ENCODE measurements at places on chromosomes 1 and 21.
A peak's percentile ranks its signal among the peaks of the same experiment; 100 is the strongest.

DNA sequence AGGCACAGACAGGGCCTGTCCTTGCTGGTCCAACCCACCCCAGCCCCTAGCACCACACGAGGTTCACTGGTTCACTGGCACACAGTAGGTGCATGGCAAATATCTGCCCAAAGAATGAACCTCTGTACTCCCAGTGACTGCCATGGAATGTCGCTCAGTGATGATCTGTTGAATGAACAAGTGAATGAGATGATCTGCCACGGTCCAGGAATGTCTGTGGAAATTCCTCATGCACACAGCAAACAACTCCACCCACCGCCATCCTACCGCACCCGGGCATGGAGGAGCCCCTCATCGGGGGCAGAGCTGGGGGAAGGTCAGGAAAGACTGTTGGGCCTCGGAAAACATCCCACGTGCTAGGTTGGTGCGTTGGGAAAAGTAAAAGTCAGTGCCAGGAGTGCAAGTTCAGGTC lies 1.7 kb downstream of the HSPG2 start:
- no peak for DNase-seq

DNA sequence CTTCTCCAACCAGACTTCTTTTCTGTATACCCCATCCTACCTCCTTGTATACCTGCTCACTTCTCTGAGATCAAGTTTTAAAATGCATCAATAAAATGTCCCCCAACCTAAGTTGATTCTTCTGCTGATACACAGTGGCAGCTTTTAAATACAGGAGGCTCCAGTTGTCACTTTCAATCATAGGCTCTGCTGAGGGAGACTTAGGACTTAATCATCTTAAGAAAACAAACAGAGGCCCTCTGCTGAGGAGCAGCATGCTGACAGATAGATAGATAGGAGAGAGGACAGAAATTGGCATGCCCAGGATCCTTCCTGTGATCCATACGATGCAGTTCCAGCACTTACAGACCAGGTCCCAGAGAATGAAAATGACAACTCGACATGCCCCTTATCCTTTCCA lies 311.0 kb upstream of the PROX1 start:
- DNase-seq, result no peak

- peak; percentile 64 for DNase-seq
These were observed 1.6 kb downstream of the DRAXIN start for GRCh38 chr1:11693024-11693590.

- DNase-seq, result no peak
These were observed 38.9 kb downstream of the ZC3H11B start for GRCh38 chr1:219573960-219574359.

DNA sequence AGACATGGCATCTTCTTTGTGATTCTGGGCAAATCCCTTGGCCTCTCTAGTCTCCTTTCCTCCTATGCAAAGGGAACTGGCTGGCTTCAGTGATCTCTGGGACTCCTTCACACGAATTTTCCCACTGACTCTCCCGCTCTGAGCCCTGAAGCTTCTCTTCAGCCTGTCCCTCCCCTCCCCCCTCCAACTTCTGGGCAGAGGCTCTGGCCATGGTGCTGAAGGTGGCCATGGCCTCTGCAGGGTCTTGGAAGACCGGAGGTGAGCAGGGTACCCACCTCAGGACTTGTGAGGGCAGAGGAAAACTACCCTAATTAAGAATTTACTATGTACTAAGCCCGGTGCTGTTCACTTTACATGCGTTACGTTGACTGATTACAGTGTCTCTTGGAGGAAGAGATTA lies 29.4 kb upstream of the POU3F1 start:
- DNase-seq, result no peak

DNA sequence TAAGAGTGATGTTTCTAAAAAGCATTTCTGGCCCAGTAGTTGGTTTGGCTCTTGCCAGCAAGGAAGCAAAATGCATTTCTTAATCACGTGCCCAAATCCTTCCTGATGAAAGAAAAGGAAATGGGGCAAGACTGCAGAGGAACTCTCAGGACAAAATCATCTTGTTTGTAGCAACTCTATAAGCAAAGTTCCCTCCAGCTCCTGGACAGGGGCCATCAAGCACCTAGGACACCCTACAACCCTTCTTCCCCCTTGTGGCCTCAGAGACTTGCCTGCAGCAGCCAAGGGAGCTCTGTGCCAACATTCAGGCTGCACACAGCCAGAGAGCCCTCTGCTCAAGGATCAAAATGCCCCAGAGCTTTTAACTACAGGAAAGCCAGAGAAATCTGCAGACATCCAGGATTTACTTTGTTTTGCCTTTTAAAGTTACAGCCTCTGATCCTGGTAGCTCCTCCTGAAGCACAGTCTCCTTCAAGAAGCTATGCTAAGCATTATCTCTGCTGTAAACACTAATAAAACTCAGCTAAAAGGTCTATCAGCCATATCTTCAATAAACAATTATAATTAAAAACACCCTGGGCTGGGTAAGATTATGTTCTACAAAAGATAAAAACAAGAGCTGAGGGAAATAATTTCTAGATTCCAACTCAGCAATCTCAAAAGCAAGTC lies 105.0 kb downstream of the KIAA0319L start:
- no peak for DNase-seq

DNA sequence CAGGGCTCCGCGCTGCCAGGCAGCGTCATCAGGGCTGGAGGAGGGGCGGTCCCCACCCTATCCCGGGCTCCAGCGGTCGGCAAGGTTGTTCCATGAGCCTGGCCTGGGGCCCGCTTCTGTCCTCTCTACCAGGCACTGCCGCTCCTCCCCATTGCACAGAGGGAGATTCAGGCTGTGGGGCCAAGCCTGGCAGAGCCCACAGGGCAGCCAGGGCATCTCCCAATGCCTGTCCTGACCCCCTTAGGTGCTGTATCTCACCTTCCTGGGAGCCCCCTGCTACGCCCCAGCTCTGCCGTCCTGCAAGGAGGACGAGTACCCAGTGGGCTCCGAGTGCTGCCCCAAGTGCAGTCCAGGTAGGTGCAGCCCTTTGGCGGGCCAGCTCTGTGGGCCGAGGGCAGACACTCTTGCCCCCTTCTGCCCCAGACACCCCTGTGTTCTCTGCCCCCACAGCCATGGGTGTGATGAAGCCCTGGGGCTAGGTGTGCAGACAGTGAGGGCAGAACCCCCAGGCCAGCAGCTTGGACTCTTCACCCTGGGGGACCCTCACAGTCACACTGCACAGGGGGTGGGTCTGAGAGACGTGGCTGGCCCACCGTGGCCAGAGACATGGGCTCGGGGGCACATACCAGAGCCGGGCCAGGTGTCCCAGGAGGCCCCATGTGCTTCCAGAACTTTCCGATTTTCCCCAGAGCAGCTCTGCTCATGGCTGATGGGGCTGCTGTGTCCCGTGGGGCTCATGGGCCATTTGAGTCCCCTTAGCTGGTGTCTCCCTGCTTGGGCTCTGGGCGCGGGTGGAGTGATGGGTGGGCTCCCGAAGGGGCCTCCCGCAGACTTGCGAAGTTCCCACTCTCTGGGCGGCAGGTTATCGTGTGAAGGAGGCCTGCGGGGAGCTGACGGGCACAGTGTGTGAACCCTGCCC lies 1.6 kb downstream of the TNFRSF14 start:
- no peak for DNase-seq

DNA sequence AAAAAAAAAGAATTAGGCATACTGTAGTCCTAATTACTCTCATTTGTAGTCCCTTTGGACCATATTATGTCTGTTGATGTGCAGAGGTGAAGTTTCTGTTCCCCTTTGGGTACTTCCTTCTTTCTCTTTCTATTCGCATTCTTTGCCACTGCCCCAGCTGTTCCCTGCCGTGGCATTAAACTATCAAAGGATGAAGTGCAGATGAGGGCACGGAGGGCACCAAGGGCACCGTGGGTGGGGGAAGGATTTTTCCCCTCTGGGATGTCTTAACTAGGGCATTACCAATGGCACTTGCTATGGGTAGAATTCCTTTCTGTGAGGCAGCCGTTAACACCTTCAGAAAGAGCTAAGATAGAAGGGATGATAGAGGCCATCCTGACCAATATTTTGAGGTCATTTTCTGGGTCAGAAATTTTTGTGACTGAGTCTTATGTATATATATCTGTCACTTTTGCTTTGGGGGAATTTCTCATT lies 4.9 kb upstream of the MAPKAPK2 start:
- DNase-seq, result no peak

- no peak for DNase-seq
These were observed 138.7 kb downstream of the DISP1 start for GRCh38 chr1:222953585-222953984.

DNA sequence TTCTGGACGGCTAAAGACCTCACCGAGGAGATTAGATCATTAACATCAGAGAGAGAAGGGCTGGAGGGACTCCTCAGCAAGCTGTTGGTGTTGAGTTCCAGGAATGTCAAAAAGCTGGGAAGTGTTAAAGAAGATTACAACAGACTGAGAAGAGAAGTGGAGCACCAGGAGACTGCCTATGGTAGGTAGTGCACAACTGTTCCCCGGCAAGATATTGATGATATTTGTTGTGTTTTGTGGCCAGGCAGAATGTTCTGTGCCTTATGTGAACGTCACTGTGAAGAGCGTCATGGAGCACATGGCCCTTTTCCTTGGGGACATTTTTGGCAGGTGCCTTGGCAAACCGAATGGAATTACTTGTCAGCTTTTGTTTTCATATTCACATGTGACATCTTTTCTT lies 191.7 kb downstream of the DISC1 start:
- DNase-seq, result no peak

DNA sequence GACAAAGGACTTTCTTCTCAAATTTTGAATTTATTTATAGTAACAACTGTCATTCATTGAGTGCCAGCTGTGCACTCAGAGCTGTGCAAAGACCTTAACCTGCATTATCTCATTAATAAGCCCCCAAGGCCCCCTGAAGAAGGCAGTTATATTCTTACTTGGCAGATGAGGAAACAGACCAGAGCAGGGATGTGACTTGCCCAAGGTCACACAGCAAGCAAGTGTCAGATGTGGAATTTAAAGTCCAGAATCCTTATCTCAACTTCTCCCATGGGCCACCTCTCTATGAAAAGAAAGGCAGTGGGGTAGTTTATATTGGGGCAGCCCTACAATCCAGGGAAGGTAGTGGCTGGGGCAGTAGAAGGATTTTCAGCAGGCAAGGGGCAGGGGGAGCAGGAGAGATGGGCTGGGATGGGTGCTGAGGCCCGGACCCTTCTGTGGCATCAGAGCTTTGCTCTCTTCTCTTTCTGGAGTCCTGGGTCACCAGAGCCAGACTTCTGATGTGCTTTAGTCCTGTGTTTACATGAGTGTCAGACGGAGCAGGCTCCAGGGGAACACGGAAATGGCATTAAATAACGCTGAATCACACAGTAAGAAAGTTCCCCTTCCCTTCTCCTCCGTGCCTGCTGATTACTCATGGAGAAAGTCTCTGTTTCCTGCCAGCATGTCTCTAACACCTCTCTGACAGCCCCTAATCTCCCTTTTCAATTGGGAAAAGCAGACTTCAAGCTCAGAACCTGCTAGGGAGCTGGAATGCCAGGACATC lies 39.5 kb downstream of the EPHB2 start:
- DNase-seq, result no peak

- no peak for DNase-seq
These were observed 63.0 kb upstream of the RGS1 start for GRCh38 chr1:192512426-192513162.

GRCh38 chr1:9651565-9652378 lies at the start of gene PIK3CD:
Gene PIK3CD, plus strand, starts transcription at chr1:9651731. Its CDS starts 58,725 bp downstream, at chr1:9710456.
- DNase-seq, result peak; percentile 30

DNA sequence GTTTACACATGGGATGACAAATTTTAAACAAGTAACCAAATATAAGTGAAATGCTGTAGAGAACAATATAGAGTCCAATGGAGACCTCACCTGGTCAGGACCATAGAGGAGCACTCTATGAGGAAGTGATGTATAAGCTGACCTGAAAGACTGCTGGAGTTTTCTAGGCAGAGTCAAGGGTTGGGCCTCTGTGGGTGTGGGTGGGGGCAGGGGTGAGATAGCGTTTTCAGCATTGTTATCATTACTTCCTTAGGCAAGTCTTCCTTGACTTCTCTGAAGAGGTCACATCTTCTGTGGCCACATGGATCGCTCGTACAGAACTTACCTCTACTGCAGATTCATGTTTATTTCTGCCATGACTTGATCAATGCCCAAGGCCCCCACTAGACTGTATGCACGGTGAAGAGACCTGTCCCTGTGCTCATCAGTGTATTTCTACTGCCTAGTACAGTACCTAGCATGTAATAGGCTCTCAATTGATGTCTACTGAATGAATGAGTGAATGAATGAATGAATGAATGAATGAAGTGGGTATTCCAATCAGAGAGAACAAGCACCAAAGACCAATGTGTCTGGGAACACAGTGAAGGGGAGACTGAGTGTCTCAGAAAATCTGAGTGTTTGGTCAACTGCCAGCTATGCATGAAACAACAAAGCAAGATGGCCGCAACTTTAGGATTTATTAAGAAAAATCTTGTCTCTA lies 116.5 kb downstream of the RNF220 start:
- no peak for DNase-seq

GRCh38 chr1:54808443-54809207 lies 7.5 kb upstream of the TTC22 start:
- DNase-seq, result no peak

GRCh38 chr1:68808351-68808750 lies 311.5 kb upstream of the DEPDC1 start:
- no peak for DNase-seq

DNA sequence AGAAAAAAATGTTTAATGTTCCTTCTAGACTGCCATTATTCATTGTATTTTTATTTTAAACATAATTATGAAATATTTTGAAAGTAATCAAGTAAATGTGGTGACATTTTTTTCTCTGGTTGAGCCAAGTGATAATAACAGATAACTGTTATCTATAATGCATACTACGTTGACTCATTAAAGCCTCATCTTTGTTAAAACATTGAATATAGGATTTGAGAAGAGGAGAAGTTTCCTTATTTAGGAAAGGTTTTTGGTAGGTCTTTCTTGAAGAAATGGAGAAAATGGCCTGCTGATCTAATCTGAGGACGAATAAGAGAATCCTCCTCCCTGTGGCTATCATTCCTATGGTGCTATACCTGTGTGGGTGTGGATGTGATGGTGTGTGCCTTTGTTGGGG lies 89.0 kb downstream of the NFIA start:
- no peak for DNase-seq

GRCh38 chr1:182315167-182315556 lies 76.4 kb downstream of the GLUL start:
- no peak for DNase-seq

- DNase-seq, result no peak
These were observed 80.9 kb downstream of the IER5 start for GRCh38 chr1:181169281-181169865.

Measured in CD4-positive, alpha-beta T cell treated with Interleukin-2 at 100 ng/mL for 4 hours (primary cell).